ENCODE measurements at places on chromosomes 5 and 9.

GRCh38 chr5:61551637-61552313 lies 219.7 kb downstream of the ZSWIM6 start:
- no peak for DNase-seq

- no peak for DNase-seq
Measured at GRCh38 chr9:123485216-123485615, 129.2 kb downstream of the CRB2 start.

- DNase-seq = no peak
Measured at GRCh38 chr5:32298059-32298415, 14.7 kb downstream of the MTMR12 start.

GRCh38 chr5:37859805-37860204 lies 20.0 kb upstream of the GDNF start:
- DNase-seq = no peak

DNA sequence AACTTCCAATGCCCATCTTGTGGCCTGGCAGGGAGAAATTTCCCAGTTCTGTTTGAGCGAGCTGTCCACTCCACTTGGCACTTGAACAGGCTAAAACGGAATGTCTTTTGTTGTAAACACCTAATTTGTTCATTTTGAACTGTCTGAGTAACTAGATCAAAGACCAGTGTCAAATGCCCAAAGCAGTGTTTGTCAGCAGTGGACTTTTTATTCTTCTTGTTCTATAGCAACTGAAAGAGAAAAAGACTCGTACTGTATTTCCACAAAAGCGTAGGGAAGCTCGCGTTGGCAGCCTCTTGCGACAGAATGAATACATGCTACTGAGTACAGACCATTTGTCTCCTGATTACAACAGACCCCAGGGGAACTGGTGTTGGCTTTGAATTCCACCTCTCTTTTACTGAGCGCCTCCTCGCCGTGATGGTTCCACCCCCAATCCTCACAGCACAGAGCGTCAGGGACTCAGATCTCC lies 601.8 kb upstream of the ZNF608 start:
- DNase-seq = no peak

- no peak for DNase-seq
Measured at GRCh38 chr5:73443829-73444498, 4.6 kb downstream of the FOXD1 start.

DNA sequence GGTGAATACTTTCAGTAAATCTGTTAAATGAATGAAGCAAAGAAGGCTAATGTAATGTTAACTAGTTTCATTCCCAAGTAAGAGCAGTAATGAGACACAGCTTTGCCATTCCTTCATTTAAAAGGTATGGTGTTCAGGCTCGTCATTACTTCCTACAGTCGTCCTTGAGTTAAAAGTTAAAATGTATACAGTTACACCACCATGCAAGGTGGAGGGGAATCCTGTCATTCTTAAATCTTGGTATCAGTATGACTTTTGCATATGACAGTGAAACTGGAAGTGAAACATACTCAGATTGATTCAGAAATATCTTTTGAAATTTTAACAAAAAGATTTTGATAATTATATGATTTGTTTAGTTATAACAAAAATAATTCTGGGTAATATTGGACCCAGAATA lies 25.9 kb downstream of the MTRR start:
- DNase-seq = no peak

DNA sequence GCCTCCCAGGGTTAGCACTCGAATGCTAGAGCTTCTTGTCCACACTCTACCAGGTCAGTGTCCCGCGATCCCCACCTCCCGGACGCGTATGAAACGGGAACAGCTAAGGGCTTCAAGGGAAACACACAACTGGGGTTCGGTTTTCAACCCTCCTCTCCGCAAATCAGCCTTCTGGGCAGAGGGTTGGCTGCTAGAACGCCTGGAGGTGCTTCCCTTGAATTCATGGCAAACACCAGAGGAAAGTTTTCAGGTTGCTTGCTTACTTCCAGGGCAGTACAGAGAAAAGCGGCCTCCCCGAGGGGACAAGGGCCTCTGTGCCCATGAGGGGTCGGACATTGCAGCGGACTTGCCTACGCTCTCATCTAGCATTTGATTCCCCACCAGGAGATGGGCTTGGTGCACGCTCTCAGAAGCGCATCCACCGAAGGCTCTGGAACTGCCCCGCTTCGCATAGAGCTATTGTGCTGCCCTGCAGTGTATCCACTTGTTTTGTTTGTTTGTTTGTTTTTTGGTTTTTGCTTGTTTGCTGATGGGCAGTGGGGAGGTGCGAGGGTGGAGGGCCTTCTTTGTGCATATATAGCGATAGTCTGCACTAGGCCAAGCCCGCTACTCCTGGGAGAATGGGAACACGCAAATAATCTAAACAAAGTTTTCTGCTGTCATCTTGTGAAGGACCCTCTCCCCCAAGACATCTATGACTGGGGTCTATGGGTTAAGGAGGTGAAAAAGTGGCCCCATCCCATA lies 1.3 kb upstream of the DMRT3 start:
- peak; percentile 78 for DNase-seq

DNA sequence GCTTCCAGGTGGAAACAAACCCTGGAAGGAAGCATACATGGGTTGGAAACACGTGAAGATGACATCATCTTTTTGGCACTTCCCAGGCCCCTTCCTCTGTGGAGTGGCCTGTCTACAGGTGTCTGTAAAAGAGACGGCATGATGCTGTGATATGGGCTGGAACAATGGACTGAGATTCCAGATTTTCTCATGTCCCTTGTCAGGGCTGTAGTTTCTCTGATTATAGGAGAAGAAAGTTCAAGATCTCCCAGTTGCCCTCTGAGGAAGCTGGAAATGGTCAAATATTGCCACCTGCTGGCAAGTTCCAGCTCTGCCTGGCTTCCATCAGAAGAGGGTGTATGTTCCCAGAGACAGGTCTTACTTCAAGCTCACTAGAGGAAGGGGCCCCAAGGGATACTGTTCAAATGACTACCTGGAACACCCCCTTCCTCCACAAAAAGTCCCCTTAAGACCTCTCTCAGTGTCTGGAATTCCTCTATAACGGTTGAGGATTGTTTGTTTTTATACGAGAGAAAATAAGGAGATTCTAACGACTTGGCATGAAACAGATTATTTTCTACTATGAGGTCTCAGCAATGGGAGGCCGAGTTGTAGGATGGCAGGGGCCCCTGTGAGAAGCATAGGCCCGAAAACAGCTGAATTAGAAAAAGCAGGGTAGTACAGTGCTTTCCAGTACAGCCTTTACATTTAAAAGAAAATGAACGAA lies 7.3 kb upstream of the ANXA6 start:
- DNase-seq = no peak

DNA sequence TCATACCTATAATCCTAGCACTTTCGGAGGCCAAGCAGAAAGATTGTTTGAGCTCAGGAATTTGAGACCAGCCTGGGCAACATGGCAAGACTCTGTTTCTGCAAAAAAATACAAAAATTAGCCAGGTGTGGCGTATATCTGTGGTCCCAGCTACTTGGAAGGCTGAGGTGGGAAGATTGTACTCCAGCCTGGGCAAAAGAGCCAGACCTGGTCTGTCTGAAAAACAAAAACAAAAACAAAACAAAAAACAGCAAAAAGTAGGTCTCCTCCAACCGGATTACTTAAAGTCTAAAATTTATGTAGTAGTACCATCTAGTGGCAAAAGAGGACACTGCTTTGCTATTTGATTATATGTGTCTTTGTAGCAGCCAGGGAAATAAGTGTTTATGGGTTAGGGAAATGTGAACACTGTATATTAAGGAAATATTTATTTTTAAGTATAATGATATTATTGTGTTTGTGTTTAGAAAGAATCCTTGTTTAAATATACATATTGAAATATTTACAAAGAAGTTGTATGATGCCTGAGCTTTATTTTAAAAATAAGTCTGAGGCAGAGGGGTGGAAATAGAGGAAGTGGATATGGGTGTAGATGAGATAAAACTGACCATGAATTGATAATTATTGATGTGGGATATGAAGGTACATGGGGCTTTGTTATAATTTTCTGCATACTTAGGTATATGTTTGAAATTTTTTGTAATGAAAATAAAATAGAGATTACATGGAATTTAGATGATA lies 20.0 kb downstream of the APC start:
- no peak for DNase-seq

DNA sequence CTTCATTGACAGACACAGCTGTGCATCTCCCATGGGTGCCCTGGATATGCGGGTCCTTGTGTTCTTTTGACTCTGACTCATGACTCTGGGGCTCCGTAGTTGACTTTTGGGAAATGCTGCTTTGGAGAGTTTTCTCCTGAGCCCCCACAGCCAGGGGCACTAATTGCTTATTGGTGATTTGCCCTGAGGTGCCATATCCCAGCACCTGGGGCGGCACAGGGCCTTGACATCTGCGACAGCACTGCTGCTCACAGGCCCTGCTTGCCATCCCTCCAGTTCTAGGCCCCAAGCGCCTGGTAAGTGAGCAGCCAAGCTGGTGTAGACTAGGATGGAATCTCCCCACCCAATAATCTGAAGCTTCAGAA lies 75.1 kb downstream of the AMBP start:
- DNase-seq = peak; percentile 81

DNA sequence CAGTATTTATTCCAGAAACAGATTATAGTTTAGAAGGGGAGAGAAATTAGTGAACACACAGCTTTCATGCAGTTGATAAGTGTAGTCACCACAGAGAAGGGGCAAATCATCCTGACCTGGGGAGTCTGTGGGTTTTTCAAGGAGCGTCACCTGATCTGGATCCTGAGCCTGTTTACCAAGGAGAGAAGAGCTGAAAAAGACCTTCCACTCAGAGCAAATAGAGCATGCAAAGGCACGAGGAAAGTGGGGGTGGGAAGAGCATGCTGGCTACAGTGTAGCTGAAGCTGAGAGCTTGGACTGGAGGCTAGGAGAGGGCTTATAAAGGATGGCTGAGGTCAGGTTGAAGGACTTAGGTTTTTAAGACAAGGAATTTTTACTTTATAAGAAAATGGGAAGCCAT lies 30.4 kb downstream of the ACO1 start:
- DNase-seq = no peak

- no peak for DNase-seq
Measured at GRCh38 chr9:17491780-17492179, 87.1 kb upstream of the SH3GL2 start.

DNA sequence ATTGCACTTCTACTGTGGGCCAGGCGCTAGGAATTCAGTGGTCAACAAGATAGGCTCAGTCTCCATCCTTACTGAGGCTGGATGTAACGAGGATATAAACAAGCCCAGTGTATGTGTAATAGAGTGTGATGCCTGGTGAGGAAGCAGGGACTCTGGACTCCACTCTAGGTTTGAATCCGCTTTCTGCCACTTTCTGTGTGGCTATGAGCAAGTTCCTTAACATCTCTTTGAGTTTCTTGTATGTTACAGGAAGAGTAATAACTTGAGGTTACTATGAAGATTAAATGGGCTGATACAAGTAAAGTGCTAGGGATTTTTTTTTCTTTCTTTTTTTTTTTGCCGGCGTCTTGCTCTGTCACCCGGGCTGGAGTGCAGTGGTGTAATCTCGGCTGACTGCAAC lies 12.4 kb downstream of the DOCK2 start:
- no peak for DNase-seq

DNA sequence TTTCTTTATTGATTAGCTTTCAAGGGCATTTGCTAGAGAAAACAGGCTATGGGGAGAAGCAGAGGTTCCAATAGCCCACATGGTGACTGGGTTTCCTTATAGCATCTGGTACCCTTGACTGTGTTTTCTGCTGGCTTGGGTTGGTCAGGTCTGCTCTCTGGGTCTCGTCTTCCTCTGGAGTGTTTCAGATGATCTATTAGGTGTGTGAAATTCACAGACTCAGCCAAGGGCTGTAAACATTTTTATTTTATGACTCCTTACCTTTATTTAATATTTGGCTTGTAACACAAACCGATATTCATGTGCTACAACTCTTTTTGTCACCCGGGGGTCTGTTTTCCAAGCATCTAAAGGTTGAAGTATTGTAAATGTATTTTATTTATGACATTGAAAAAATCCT lies 338.9 kb downstream of the GADD45G start:
- DNase-seq = no peak

DNA sequence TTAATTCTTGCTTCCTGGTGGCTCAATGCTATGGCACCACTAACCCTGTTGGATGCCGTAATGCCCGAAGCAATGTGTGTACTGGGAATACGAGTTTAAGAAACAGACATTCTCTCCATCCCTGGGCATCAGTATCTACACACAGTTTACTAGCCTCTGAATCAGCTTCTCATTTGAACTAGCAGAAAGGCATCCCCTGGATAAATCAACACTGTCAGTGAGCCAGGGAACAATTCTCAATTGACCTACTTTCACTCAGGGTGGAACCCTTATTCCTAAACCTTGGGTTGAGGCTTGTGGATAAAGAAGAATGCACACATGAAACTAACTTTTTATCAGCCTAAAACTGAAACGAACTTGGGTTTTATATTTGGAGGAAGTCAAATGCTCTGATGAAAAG lies 331.0 kb downstream of the GADD45G start:
- DNase-seq = no peak

DNA sequence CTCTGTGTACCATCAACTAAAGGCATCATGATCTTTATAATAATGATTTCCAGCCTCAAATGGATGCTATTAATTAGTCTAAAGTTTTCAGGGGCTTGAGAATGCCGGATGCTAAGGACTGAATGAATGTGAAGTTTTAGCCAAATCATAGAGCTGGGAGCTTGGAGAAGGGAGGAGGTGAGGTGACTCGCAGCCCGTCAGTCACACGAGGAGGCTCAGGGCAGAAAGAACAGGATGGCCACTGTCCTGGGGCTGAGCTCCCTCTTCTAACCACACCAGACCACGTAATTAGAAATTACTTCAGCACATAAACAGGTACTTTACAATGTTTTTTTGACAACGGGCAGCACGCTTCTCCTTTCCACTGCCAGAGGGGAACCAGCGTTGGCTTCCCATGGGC lies 222.6 kb downstream of the NPR3 start:
- no peak for DNase-seq

GRCh38 chr9:133113949-133114885 lies 6.8 kb downstream of the RALGDS start:
- no peak for DNase-seq

- DNase-seq = no peak
Measured at GRCh38 chr5:2143646-2144353, 261.1 kb upstream of the IRX4 start.

DNA sequence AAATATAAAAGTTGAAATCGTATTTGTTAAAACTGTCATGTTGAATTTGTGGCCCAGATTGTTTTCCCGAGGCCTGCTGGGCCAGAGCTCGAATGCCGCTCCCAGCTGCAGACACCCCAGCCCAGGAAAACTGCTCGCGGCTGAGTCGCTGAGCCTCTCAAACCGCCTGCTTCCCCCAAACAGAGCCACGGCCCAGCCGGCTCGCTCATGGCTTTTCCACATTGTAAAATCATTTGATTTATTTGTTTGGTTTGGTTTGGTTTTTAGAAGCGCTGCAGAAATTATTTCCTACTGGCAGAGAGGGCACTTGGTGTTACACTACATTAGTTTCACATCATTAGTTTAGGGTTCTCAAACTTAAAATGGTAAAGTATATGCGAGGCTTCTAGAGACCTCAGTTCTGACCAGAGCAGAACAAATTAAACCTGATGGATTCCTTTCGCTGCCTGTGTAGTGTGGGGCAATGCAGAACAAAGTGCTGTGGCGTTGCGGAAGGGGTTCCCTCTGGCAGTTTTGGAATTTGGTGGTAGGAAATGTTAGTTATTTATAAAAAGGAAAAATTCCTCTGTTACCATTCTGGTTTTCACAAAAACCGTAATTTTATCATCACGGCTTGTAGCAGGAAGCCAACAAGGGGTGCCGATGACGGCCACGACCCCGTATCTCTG lies 156.5 kb upstream of the PITX1 start:
- no peak for DNase-seq

Measured in esophagus muscularis mucosa (tissue), 4 donors.